ENCODE measurements at places on chromosomes 16 and 17. TPM values are rescaled to one million over a fixed set of nuclear protein-coding genes. Genes with fewer than 3 reads are reported as not detected.

- no peak for DNase-seq
These were observed 332.0 kb downstream of the XYLT1 start for GRCh38 chr16:17138801-17139200.

GRCh38 chr17:82949984-82950383 is 110.2 kb upstream of the ZNF750 start:
- peak; percentile 40 for DNase-seq

DNA sequence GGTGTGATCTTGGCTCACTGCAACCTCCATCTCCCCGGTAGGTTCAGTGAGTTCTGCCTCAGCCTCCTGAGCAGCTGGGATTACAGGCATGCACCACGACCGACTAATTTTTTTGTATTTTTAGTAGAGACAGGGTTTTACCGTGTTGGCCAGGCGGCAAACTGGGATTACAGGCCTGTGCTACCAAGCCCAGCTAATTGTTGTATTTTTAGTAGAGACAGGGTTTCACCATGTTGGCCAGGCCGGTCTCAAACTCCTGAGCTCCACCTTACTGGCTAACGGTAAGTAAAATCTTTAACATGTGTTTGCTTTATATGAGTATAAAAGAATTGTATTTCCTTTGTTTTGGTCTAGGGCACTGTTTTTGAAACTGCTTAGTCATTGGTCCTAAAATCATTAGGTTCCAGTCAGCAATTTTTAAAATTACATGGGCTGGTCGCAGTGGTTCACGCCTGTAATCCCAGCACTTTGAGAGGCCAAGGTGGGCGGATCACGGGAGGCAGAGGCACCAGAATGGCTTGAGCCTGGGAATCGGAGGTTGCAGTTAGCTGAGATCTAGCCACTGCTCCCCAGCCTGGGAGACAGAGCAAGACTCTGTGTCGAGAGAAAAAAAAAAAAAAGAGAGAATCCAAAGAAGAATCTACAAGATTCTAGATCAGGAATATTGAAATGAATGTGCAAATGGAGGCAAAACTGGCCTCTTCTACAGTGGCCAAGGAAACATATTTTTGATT is 3.6 kb downstream of the FLYWCH1 start:
- DNase-seq = no peak

Gene SLC38A8
- not detected for polyA plus RNA-seq

Data from sigmoid colon (tissue), 7 donors.